Activated T-helper 17 cell treated with anti-CD3 and anti-CD28 coated beads, Interleukin-2, amount 50 U/mL, for 72 hours (primary cell): ENCODE measurements at places on chromosomes 13 and 19. TPM values are rescaled to one million over a fixed set of nuclear protein-coding genes. Genes with fewer than 3 reads are reported as not detected.

The FFAR1 gene
- 0.54 TPM for total RNA-seq

The PTH2 gene
- total RNA-seq: not detected

The CTXN1 gene
- total RNA-seq: 0.19 TPM

DNA sequence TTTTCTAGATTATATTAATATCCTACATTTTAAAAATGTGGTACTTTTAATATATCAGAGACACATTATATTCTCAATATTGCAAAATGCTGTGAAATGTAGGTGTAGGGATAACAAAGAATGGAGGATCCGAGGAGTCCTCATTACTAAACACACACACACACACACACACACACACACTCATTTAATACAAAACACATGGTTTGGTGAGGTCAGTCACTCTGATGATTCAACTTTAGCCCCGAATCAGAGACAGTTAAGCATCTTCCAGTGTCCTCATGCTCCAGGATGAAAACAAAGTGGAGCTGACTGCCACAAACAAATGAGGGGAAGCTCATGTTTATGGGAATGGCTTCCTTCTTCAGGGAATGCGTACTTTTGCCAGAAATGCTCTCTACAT lies 147.5 kb downstream of the CYSLTR2 start:
- no peak for ATAC-seq

GRCh38 chr19:31141301-31141700 lies 207.9 kb downstream of the TSHZ3 start:
- no peak for ATAC-seq

DNA sequence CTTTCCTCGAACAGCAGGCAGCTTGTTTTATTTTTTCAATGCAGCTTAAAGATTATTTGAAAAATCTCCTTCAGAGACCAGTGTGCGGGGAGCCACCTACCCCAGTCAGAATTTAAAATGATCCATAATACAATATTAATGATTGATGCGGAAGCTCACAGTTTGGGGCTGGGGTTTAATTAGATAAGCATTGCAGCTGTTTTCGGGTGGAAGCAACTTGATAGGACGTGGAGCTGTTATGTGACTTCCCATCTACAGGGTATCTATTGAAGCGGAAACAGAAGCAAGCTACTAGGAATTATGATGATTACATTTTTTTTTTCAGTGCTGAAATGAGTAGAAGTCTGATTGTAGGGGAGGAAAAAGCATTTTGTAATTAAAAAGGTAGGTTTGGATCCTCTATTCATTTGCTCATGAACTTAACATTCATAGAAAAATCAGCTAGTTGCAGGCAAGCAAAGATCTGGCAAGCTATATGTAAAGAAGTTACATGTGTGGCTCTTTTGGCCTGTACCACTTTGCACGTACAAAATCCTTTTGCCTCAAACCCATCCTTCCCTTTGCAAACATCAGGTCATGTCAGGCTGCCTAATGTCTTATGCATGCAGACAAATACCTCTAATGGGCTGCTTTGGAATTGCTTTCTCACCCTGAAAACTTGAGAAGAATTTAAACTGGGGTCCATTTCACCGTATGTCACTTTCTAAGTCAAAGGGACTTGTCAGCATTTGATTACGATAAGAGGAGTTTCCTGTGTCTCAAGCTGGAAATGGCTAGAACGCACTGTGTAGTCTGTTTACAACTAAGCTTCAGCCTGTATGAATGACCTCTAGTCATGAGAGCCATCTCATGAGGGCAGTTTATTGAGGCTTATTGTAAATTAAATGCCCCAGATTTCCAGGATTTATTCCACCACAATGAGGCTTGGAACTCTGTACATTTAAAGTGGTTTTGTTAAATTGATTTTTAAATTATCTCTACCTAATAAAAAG lies 267.1 kb upstream of the TMTC4 start:
- ATAC-seq: no peak

GRCh38 chr13:49071341-49071937 lies 95.7 kb downstream of the FNDC3A start:
- ATAC-seq: no peak
